ENCODE measurements at places on chromosomes 7 and 10.

DNA sequence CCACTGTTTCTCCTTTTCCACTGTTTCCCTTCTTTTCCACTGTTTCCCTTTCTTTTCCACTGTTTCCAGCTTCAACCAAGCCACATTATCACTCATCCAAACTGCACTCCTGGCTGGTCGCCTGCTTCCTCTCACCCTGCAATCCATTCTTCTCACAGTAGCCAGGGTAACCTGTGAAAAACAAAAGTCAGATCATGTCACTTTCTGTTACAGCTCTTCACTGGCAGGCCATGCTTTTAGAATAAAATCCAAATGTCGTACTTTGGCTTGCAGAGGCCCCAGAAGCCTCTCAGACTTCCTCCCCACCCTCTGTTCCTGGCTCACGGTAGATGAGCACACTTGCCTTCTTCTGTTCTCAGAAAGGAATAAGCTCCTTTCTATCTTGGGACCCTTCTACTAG, 33.9 kb downstream of the STARD3NL start:
- no peak for DNase-seq

DNA sequence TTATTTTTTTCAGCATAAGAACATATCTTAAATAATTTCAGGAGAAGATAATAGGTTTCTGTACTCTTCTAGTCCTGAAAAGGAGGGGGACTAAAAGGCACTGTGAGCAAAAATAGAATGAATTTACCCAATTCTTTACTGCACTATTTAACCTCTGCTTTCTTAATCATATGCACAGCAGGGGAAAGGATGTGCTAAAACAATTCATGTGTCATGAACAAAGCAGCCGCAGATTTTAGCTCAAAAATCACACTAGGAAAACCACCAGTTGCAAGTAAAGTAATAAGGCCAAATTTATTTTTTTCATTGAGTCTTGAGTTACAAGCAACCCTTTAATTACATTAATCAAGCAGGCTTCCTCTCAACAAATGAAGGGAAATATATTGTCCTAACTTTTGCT, 80.1 kb downstream of the CABCOCO1 start:
- no peak for DNase-seq

- no peak for DNase-seq
Measured at GRCh38 chr10:13066527-13066926, 33.4 kb upstream of the OPTN start.

- no peak for DNase-seq
Measured at GRCh38 chr10:19209319-19209718, 160.7 kb downstream of the MALRD1 start.

DNA sequence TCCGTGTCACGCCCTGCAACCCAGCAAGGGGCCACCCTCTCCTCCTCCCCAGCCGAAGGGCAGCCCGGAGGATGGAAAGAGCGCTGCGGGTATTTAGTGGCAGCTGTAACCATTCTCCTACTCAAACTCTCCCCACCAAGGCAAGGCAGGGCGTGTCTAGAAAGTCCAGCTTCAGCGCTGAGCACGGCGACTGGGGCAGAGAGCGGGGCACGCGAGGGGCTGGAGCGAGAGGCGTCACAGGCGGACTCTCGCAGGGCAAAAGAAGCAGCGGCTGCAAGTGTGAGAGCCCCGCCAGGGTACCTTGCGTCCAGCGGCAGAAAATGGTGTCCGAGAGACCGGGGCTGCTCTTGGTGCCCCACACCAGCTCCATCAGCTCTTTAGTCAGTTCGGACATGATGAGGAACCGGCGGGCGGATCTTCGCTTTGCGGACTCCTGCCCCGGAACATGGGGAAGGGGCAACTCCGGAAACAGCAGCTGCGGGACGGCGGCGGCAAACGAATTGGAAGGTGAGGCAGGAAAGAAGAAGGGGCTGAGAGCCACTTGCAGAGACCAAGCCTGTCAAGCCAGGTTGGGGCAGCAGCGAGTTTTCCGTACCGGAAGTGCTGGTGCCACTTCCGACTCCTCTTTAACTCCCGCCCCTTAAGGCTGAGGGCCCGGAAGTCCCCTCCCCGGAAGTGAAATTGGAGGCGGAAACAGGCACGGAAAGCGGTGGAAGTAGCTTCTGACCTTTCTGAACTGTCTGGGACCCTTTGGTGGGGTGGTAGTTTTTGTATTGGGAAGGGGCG, at the start of gene MINDY3:
Gene MINDY3, minus strand, starts transcription at position 602 of the 786 bp plus-strand sequence. Its CDS starts 208 bp downstream, at position 394.
- DNase-seq = peak; percentile 83

DNA sequence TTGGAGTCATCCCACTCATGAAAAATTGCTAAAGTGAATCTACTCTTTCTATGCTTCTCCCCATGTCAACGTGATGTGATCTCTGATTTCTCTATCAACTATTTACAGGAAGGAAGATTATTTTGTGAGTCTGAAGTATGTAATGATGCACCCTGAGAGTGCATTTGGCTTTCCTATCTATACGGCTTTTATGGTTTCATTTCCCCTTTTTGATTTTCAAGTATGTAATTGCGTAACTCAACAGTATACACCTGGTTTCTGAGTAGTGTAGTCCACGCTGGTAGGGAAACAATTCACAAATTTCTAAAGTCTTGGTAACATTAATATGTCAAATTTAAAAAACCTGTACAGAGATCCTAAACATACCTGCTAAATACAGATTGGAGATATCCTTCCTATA, 194.7 kb upstream of the SEMA3A start:
- DNase-seq = no peak

GRCh38 chr7:28643584-28644340, 231.4 kb downstream of the CREB5 start:
- no peak for DNase-seq

GRCh38 chr7:35738889-35739288, 44.0 kb upstream of the HERPUD2 start:
- no peak for DNase-seq

GRCh38 chr10:86828145-86828544, 71.7 kb downstream of the BMPR1A start:
- no peak for DNase-seq

- DNase-seq = no peak
Measured at GRCh38 chr10:73979809-73980433, 18.0 kb upstream of the VCL start.

GRCh38 chr10:86345296-86345858, 21.2 kb downstream of the GRID1 start:
- DNase-seq = no peak

DNA sequence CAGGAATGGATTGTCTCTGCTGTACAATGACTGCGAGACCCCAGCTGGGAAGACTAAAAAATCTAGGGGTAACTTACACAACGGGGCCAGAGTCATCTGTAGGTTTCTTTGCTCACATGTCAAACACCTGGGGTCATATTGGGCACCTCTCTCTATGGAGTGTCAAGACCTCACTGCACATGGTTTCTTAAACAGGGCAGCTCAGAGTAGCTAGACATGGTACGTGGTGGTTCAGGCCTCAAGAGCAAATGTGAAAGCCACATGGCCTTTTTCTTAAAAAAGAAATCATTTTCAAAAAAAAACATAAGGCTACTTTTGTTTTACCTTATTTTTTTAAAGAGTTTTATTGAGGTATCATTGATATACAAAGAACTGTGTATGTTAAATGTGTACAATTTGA, 162.2 kb upstream of the ITGB1 start:
- no peak for DNase-seq

DNA sequence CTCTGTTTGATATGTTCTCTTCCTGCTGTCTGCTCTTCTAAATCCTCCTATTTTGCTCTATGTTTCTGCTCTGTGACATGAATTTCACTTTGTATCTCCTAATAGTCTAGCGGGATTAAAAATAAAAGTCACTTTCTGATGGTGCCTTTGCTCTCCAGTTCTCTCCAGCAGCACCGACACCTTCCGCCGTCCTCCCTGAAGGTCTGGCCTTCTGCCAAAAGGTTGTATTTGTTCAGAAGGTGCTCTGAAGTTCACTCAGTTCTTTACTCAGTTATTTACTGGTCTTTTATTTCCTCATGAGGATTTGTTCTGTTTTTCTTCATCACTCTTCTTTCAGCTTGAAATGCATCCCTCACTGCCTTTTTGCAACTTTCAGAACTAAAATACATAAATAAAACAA, 11.2 kb upstream of the EPHA1 start:
- no peak for DNase-seq

- no peak for DNase-seq
Measured at GRCh38 chr7:106015381-106016218, 52.5 kb downstream of the CDHR3 start.

DNA sequence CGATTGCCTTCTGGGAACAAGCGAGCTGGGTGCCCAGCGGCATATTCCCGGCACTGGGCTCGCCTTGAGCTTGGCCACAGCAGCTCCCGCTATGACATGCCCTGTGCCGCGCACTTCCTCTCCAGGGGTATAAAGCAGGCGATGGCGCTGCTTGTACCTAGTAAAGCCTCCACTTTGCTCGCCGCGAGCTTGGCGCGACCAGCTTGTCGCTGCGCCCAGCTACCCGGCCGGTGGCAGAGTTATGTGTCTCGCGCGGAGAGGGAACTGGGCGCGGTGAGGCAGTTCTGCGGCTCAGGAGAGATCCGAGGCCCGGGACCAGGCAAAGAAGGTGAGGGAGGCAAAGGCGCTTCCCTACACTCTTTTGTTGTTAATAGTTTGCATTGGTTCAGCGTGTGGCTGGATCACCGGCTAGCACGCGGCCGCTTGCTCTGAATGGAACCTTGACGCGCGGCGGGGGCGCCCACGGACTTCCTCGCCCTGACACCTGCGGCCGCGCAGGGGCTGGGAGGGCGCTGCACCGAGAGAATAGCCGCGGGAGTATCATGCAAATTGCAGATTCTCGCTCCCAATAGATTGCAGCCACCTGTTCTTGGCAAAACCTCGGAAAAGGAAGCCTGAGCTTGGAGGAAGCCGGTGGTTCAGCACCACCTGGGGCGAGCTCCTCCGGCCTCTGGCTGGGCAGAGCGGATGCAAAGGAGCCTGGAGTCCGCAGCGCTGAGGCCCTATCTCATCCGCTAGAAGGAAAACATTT, 3.0 kb upstream of the BUB3 start:
- DNase-seq = no peak

DNA sequence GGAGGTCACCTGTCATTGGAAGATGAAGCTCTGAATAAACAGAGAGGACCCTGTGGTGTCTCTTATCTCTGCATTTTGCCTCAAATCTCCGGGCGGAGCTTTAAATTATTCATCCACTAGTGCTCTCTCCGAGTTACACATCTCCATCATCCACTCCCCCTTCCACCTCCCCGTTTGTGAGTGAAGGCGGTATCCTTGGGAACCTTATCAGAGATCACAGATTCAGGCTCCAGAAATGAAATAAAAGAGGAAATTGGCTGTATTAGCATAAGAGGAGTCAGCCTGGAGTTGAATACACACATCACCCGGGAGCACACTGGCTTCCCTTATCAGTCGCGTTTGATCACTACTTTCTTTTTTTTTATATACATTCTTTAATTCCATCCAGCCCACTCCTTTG, 1184.8 kb downstream of the GATA3 start:
- no peak for DNase-seq

DNA sequence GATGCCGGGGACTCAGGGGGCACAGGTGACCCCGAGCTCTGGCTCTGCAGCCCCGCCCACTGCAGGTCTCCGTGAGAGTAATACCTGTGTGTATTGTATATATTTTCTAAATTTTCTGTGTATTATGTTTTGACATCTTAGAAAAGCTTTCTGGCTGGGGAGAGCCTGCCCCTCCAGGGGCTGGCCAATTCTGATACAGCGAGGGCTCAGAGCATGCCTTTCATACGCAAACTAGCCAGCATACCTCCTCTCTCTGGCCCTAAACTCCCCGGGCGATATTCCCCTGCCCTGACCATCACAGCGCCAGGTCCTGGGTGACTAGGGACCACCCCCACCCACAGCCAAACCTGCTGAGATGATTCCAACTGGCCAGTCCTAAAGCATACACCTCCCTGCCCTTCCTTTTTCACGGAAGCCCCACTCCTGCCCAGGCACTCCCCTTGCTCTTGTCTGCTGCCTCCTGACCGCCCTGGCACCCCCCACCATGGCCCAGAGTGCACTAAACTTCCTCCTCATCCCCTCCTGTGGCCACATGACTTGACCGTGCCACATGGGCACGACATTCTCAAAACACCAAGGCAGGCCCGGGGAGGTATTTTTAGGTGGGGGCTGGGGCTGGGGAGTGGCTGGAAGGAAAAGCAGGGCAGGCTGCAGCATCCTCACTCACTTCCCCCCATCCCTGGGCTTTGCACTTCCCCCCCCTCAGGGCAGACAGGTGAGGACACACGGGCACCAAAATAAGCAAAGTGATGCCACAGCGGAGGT, 61.5 kb downstream of the INSIG1 start:
- DNase-seq = no peak

- no peak for DNase-seq
Measured at GRCh38 chr7:129222064-129222463, 2.8 kb upstream of the AHCYL2 start.

- no peak for DNase-seq
Measured at GRCh38 chr10:125062227-125062913, 98.0 kb downstream of the CTBP2 start.

DNA sequence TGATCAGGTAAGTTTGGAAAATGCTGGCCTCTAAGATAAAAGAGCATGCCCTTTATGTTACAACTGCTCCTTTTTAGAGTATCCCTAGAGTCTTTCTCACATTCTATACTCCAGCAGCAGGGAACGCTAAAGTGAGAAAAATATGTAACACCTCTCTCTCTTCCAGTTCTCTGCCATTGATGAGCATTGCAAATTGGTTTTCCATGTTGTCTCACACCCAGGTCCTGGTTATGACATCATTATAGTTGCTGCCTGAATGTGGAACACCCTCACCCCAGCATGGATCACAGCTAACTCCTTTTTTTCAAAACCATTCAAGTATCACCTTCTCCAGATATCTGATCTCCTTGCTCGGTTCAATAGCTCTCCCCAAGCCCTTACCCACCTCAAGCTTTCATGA, 84.4 kb downstream of the DGKI start:
- DNase-seq = no peak

- no peak for DNase-seq
Measured at GRCh38 chr10:27611744-27612550, 107.8 kb downstream of the RAB18 start.

DNA sequence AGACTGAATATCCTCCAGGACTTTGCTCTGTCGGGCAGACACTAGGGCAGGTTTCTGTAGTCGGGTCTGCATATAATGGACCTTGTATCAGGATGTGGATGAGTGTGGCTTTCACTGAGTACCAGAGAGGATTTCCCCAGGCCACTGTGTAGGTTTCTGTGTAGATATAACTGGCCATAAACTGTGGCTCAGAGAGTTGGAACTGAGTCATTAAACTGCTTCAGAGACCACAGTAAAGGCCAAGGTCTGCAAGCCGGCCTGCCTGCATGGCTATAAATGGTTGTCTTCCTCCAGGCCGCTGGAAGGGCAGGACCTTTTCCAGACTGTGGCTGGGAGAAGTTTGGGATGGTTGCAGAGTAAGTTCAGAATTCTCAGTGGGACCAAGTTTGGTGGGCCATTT, 16.9 kb downstream of the ZNF92 start:
- no peak for DNase-seq
